ENCODE measurements at places on chromosomes 3 and 15.

DNA sequence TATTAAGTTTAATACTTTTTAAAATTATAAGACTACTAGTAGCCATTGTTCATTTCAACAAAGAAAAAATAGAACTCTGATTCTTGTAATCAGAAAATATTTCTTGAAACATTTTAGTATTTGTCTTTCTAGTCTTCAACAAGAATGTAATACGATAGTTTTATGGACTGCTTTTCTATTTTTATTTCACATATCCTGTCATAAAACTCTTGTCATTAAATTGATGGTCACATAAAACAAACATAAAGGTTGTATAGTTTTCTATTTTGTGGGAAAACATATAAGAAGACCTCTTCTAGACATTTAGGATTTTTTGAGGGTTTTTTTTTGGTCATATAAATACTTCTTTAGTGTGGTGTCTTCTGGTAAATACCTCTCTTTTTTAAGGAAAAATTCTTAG is 62.4 kb downstream of the ATP2C1 start:
- no peak for DNase-seq

GRCh38 chr15:40900256-40901052 is 6.2 kb downstream of the VPS18 start:
- no peak for DNase-seq

- peak; percentile 43 for DNase-seq
Measured at GRCh38 chr3:184260724-184261269, 556 bp downstream of the CAMK2N2 start.

GRCh38 chr3:190424478-190425439 is 24.9 kb downstream of the TMEM207 start:
- DNase-seq, result peak; percentile 80

DNA sequence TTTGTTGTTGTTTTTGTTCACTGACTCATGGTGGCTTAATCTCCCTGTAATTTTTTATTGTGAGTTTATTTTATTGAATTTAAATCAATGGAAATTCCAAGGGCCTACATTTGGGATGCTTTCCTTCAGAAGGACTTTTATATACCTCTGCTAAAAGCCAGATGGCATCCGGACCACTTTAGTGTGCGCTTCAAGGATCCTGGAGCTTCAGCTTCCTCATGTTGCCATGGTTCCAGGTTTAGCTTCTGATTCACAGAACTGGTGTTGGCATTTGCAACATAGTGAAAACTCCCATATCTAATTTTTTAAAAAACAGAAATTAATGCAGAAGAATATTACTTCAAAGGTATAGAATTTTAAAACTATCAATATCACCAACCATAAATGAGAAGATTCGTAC is 8.5 kb upstream of the HACD2 start:
- no peak for DNase-seq

DNA sequence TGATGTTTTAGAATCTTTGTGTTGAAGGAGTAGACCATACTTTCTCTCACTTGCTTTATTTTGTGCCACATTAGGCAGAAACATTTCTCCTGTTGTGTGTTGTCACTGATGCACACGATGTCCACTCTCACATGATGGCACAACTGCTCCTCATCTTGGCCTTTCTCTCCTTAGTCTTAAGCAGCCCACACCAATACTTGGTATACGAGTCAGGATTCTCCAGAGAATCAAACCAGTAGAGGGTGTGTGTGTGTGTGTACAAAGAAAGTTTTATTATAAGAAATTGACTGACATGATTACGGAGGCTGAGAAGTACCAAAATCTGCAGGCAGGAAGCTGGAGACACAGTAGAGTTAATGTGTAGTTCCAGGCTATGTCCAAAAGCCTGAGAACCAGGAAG is 187.1 kb downstream of the ALCAM start:
- DNase-seq, result no peak

GRCh38 chr3:43752905-43753304 is 62.2 kb downstream of the ABHD5 start:
- no peak for DNase-seq

DNA sequence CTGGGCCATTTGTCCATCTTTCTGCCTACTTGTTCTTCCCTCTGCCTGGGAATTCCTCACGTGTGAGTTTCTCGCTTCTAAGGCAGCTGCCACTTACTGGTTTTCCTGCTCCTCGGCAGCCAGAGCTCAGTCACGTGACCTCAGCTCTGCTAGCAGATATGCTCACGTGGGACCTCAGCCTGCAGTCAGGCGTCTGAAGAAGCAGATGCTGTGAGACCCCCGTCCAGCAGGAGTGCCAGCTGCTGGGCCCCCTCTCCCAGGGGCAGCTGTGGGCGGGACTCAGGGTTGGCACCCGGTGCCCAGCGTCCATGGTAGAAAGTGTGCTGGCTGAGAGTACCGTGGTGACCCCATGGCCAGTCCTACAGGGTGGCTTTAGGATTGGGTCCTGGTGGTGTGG is 161.3 kb upstream of the TLE3 start:
- peak; percentile 67 for DNase-seq

- peak; percentile 7 for DNase-seq
Measured at GRCh38 chr15:88701561-88702095, 62.8 kb downstream of the ISG20 start.
